ENCODE measurements at places on chromosomes 11 and 22.

DNA sequence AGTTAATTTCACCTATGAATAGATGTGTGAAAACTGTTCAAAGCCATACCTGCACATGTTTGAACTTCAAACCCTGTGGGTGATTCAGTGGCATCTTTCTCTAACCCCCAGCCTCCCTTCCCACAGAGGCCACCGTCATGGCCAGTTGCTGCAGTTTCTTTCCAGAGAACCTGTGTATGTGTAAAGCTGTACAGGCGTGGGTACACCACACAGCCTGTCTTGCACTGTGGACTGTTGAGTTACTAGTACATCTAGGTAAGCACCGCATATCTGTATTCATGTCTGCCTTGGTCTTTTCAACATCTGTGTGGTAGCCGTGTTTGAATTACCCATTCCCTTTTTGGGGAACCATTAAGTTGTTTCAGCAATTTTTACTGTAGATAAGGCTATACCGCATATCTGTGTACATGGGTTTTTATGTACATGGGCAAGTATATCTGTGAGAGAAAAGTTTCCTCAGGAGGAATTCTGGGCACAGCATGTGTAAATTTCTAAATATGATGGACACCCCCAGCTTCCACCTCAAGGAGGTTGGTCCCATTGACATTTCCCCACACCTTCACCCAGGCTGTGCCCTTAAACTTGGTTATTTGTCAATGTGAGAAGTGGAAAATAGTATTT, 13.9 kb downstream of the NEAT1 start:
- no peak for DNase-seq

DNA sequence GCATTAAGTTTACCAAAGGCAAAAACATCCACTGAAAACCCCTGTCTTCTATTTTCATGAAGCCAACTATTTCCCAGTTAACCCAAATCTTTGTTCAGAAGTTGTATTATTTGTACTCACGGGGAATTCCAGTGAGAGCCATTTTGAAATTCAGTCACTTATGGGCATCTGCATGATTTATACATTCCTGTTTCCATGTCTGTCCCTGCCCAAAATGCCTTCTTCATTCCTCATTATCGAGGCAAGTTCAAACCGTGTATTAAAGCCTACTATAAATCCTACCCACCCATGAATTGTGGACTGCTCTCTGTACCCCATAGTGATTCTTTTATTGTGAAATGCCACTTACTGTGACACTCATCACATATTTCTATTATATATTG, 772.7 kb downstream of the DLG2 start:
- no peak for DNase-seq

- DNase-seq: no peak
Measured at GRCh38 chr11:114308689-114309089, 12.5 kb downstream of the NNMT start.

DNA sequence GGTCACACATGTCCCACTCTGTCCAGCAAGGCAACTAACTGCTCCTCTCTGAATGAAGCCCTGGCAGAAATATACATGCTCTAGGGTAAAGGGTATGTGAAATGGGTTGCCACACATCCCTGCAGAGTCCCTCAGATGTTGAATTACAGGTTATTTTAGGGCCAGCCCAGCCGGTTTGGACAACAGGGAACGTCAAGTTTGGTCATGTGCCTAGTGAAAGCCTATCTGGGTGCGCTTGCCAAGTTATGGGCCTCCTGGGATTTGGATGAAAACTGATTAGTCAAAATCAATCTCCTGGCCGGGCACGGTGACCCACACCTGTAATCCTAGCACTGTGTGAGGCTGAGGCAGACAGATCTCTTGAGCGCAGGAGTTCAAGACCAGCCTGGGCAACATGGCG, 10.4 kb downstream of the AP1B1 start:
- DNase-seq: no peak

DNA sequence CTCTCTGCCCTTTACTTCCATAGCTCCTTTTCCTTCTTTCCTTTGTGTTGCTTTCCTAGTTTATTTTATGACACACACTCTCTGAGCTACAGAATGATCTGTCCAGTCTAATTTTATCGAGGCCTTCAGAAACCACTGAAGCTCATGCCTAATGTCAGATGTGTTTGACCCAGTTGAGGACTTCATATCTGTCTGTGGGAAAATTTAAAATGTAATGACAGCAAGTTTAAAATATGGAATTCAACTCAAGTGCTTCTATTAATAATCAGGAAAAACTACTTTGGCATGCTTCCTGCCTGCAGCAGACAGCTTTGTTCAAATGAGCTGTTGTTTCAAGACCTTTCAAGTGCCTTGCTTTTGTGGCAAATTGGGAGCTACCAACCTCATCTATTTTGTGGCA, 261.8 kb upstream of the MTNR1B start:
- no peak for DNase-seq

DNA sequence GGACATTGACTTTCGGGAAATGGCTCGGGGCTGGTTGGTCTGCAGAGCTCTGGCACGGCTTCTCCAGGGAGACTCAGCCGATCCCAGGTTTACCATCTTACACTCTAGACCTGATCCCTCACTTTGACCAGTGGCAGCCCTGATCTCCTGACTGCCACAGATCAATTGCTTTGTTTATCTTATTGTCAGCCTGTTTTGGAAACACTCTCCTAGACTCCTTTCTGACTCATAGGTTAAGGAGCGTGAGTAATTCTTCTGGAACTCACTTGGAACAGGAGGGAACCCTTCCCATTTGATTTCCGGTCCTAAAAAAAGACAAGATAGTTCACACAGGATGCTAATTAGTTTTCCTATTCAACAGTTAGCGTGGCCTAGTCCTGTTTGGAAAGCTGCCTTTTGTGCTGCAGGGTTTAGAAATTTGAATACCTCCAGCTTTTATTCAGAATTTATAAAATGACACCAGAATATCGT, 16.0 kb upstream of the BMAL1 start:
- DNase-seq: no peak

DNA sequence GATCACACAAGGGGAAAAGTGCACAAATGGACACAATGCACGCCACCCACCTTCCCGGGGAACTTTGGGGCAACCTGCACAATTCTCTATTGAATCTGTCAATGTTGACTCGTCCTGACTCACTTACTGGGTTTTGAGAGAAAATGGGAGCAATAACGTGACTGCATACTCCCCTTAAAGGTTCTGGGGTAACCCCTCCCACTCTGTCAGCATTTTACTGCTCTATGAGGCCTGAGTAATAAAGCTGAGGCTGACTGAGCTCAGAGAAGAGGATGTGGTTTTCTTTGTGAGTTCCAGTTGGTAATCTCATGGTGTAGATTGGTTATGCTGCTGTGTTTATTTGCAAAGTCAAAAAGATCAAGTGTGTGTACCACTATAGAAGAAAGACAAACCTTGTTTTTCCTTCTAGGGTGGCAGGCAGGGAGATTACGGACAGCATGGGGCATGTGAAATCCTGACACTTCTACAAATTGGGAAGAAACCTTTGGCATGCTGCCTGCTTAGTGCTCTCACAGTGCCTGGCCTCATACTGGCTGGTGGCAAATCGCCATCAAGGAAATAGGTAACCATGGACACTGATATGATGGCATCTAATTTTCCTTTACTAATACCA, 16.1 kb upstream of the APOA1 start:
- no peak for DNase-seq

DNA sequence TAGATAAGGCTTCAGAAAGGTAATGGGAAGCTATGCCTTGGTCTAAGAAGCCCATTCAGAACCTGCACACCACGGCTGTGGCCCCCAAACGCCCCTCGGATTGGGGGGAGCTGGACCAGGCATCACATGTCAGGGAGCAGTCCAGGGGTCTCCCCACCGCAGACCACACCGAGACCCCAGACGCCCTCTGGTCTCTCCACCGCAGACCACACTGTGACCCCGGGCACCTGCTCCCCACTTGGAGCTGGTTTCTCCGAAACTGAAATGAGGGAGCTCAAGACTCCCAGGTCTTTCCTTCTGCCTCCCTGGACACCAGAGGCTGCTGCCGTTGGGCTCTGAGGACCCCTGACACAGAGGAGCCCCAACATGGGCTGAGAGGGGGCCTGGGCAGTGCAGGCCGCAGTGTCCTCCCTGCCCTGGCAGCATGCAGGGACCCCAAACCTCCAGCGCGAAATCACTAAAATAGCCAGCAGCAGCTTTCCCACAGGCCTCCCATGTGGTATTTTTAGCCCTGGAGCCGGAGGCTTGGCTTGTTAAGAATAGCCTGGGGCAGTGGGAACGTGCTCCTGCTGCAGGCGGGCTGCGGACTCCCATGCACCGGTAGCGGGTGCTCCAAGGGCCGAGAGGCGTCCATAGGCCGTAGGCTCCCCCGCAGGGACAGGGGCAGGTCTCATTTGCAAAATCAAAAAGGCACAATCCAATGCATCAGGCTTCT, 7.7 kb downstream of the LINC01488 start:
- DNase-seq: no peak

GRCh38 chr22:16970446-16970845, 37.6 kb downstream of the GAB4 start:
- no peak for DNase-seq

GRCh38 chr11:45933131-45933831, 10.8 kb downstream of the LARGE2 start:
- no peak for DNase-seq

- DNase-seq: no peak
Measured at GRCh38 chr11:120389693-120390584, 53.7 kb downstream of the ARHGEF12 start.

DNA sequence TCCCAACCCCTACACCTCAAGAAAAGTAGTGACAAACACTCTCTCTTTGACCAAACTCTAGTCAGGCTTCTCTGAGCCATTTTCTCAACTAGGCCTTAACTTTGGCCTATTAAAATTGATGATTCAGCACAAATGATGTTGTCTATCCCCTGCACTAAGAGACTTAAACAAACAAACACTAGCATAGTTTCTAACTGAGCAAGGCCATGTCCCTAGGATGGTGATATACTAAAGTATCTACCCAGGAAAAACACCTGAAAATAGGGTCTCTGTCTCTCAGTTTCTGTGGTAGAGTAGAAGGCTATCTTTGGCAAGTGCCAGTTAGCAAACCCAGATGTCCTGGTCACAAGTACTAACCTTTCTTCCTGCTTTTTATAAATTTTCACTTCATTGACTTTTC, 219.7 kb upstream of the ANO3 start:
- no peak for DNase-seq

GRCh38 chr11:134604886-134605285, 192.8 kb upstream of the B3GAT1 start:
- no peak for DNase-seq

DNA sequence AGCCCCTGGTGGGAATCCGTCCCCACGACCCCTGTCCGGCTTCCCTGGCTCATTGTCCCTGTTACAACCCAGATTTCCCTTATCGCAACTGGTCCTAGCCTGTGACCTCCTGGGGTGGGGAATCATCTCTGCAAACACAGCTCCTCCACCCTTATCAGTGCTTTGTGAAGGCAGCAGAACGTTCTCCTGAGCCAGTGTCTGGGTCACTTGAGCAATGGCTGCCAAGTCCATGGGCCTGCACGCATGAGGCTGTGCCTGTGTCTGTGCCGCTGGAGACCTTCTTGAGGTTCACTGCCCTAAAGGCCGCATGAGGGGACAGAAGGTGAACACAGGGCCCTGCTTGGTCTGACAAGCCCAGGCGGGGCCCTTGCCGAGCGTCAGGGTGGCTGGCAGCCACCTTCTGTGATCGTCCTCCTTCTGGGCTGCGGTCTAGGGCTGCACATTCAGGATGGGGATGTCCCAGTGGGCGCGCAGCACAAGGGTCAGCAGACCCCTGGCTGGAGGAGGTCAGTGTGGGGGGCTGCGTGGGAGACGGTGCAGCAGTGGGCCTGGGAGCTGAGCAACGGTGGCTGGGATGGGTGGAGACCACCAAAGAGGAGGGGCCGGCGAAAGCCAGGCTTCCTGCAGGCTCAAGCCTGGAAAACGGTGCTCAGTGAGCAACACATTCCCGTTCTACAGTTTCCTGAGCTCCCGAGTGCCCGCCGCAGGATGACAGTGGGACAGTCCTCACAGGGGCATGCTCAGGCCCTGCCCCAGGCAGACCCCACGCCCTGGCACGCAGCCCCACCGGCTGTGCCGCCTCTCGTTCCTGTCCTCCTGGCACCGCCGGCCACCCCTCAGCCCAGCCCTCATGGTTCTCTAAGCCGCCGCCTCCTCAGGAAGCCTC, 74.1 kb downstream of the CDKN1C start:
- DNase-seq: no peak

GRCh38 chr11:68037411-68038225, 1.2 kb upstream of the TCIRG1 start:
- DNase-seq: no peak

GRCh38 chr11:36443661-36444060, 66.4 kb downstream of the TRAF6 start:
- no peak for DNase-seq

GRCh38 chr11:62404901-62405300, 13.9 kb upstream of the SCGB1A1 start:
- no peak for DNase-seq

DNA sequence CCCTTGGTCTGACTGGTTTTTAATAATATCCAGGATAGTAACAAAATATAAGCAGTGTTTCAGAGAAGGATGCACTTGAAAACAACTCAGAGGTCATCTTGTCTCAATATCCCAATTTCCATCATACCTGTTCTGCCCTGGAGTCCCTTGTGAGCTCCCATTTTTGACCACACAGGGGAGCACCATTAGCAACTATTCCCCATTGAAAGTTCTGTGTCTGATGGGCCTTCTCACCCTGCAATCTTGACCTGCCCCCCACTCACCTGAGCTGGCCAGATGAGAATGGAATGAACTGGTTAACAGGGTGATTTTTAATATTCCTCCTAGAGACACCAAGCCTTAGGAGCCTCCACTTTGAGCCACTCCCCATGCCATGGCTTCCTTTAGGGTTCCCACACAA, 3.8 kb upstream of the CAPN5 start:
- no peak for DNase-seq

- DNase-seq: no peak
Measured at GRCh38 chr22:43177479-43177878, 9.5 kb downstream of the TTLL12 start.

DNA sequence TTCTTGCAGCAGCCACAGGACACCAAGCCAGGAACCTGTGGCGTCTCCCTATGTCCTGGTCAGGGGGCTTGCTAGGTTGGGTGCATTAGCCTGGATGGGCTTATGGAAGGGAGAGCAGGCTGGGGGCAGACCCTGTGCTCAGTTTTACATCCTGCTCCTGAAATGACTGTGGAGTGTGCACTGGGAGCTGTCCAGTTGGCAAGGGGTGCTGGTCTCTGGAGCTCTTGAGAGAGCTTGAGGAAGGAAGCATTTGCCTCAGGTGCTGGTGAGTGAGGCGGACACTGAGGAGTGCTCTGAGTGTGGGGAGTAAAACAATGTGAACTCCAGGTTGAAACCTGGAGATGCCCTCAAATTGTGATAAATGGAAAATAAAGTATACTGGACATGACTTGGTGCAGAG, 3.4 kb downstream of the SCGB1D4 start:
- no peak for DNase-seq

GRCh38 chr11:79342686-79343085, 98.1 kb downstream of the TENM4 start:
- DNase-seq: no peak

GRCh38 chr11:91257667-91258066, 967.0 kb upstream of the FAT3 start:
- no peak for DNase-seq

- DNase-seq: no peak
Measured at GRCh38 chr11:79438631-79439409, 2.0 kb downstream of the TENM4 start.

- no peak for DNase-seq
Measured at GRCh38 chr11:119432484-119433357, 9.7 kb upstream of the THY1 start.

Measured in stimulated activated CD8-positive, alpha-beta memory T cell treated with anti-CD3 and anti-CD28 coated beads, Interleukin-4, amount 100 ng/mL, for 1 hour (primary cell).